ENCODE measurements at places on chromosomes 2 and 18.
A peak's percentile ranks its signal among the peaks of the same experiment; 100 is the strongest.

DNA sequence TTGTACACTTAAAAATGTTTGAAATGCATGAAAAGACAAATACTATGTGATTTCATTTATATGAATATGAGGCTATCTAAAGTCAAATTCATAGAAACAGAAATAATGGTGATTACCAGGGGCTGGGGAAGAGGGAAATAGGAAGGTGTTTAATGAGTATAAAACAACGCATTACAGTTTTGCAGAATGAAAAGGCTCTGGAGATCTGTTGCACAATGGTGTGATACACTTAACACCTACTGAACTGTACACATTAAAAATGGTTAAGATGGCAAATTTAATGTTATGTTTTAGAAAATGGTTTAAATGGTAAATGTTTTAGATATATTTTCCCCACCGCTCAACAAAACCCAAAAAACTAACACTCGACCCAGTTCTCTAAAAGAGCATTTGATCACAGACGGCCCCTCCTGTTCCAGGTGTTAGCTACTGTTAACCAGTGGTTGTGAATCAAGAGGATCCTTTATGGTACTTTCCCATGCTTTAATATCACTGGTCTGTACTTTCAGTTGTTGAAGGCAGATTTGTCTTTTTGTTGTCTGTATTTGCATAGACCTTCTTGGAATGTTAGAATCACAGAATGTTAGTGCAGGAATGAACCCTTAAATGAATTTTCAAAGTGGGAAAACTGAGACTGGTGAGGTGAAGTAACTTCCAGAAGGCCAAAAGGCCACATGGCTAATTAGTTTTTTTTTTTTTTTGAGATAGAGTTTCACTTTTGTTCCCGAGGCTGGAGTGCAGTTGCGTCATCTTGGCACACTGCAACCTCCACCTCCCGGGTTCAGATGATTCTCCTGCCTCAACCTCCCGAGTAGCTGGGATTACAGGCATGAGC is 10.2 kb downstream of the RAB10 start:
- DNase-seq, result no peak

- no peak for DNase-seq
Observed at GRCh38 chr18:9453283-9453682, 22.0 kb upstream of the RALBP1 start.

GRCh38 chr18:11154368-11154989 is 5.1 kb upstream of the PIEZO2 start:
- DNase-seq, result peak; percentile 0

DNA sequence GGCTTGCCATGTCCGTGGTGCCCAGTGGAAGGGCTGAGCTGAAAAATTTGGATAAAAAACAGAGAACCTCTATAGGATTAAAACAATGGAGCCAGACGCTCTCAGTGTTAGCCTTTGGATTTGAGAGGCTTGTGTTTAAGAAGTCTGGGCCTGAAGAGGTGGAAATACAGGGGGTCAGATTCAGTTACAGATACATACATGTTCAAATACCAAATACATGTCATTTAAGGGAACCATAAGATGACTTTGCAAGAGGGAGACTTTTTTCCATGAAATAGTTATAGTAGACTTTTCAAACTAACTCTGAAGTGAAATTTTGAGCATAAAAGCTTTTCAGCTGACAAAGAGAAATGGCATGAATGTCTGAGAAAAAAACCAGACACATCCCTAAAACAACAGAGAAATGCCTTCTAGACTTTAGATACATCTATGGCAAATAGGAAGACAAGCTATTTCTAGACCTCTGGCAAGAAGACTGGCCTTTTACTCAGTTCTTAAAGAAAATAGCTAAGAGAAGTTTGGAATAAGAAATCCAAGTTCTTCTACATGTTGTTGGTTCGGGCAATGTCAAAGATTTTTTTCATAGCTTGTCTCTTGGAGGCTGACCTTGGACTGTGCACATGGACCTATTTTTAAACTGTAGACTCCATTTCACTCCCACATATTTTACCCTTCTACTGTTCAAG is 112.9 kb downstream of the LTBP1 start:
- DNase-seq, result no peak

- DNase-seq, result no peak
Observed at GRCh38 chr2:196291426-196291825, 120.0 kb upstream of the STK17B start.

GRCh38 chr2:160209516-160209856 is 9.4 kb upstream of the ITGB6 start:
- DNase-seq, result no peak

DNA sequence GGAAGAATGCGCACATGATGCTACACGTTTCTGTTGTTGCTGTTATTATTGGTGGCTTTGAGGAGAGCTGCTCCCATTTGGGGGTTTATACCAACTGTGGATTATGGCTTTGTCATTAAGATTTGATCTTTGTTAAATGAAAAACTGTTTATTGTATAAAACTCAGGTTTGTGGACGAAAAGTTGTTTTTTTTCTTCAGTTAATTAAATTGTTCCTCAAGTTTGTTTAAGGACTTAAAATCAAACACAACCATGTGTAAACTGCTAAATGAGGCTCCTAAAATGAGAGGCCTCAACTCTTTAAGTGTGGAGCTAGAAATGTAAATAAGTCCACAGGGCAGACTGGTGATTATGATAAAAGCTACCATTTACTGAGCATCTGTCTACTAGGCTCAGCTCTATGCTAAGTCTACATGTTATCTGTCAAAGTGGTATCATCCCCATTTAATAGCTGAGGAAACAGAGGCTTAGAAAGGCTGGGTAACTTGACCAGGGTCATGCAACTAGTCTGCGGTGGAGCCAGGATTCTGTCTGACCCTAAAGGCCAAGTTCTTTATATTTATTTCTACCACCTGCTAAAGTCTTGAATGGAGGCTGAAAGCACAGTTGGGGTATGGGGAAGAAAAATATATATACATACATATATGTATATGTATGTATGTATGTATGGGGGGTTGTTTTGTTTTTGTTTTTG is 4.1 kb downstream of the MYCN start:
- no peak for DNase-seq

- DNase-seq, result no peak
Observed at GRCh38 chr18:60755134-60755533, 382.6 kb upstream of the MC4R start.

DNA sequence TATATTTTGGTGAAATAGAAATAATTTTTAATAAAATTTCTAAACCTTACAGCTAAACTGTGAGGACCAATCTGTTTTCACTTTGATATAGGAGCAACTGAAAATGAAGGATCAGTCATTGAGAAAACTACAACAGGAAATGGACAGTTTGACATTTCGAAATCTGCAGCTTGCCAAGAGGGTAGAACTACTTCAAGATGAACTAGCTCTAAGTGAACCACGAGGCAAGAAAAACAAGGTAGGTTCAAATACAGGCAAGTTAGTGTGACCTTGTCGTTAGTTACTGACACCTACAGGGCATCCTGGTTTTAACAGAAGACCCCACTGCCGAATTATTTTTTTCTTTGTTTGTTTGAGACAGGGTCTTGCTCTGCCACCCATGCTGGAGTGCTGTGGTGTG is 75.5 kb upstream of the STON1 start:
- no peak for DNase-seq

- DNase-seq, result peak; percentile 77
Observed at GRCh38 chr18:52541056-52541455, 201.1 kb downstream of the DCC start.

GRCh38 chr18:43651057-43651456 is 373.8 kb upstream of the SYT4 start:
- DNase-seq, result no peak

DNA sequence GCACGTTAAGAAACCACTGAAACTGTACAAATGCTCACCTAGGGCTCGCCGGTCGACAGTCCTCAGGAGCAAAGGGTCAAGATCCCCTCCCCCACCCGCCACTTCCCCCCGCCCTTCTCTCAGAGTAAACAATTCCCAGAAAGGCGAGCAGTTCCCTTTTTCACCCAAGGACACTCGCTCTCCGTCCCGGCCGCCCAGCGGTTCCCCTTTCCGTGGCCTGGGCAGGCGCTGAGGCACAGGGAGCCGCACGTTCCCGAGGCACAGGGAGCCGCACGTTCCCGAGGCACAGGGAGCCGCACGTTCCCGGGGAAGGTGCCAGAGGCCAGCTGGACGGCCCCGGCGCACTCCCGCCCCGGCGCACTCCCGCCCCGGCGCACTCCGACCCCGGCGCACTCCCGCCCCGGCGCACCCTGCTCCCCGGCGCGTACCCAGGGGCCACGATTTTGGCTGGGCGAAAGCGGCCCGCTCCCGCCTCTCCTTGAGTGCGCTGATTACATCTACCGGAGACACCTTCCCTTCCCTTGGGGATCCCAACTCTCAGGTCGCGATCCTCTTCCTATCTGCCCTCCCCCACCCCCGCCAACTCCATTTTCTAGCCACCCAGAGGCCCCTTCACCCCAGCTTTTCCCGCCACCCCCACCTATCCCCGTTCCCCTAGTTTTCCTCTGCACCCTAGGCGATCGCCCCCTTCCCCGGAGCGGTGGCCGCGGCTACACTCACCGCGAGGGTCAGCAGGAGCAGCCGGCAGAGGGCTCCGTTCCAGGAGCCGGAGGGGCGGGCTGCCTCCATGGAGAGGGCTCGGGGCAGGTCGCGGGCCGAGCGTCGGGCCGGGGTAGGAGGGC is 817 bp downstream of the DSC2 start:
- DNase-seq, result no peak

GRCh38 chr2:109347626-109348025 is 218.6 kb downstream of the SH3RF3 start:
- DNase-seq, result no peak

DNA sequence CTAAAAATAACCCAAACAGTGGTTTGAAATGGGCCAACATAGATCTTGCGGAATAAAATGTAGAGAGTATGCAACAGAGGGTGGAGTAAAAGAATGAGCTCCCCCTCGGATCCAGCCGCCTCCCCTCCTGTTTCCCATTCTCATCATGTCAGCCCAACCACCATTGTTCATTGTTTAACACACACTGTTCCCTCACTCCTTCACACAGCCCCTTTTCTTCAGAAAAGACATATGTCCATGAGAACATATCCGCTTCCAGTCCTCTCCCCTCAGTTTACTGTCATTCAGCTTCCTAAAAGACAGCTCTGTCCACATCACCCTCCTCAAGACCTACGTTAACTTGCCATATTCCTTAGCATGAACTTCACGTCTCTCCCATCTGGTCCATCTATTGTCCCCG is 62.9 kb upstream of the SERTAD2 start:
- DNase-seq, result no peak

- peak; percentile 44 for DNase-seq
Observed at GRCh38 chr2:18245375-18245774, 315.1 kb downstream of the RDH14 start.

- DNase-seq, result no peak
Observed at GRCh38 chr18:75211953-75212750, 1.6 kb downstream of the TSHZ1 start.

Measured in NCI-H1694 treated with DMSO at 0.1 percent for 48 hours (cell line).